GM23248 (cell line): ENCODE measurements at places on chromosomes 13 and 19. TPM values are rescaled to one million over a fixed set of nuclear protein-coding genes. Genes with fewer than 3 reads are reported as not detected.

- no peaks in the 10 kb centered on the region for H3K27me3 ChIP-seq
- peak; percentile 59 for DNase-seq
- H3K27ac ChIP-seq: peak overlapping the region; percentile 82
These were observed 22.8 kb downstream of the COL4A2 start for GRCh38 chr13:110329798-110330461.

DNA sequence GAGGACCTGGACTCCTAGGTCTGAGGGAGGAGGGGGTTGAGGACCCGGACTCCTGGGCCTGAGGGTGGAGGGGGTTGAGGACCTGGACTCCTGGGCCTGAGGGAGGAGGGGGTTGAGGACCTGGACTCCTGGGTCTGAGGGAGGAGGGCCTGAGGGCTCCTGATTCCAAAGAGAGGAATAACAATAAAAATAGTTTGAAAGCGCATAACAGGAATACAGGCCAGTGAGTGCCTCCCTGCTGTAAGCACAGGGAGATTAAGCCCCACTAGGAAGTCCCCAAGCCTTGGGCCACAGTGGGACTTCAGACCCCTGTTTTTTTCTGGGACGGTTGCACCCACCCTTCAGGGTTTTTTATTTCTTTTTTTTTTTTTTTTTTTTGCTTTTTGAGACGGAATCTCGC lies 1.2 kb upstream of the SBK2 start:
- no peak overlapping the region for H3K27ac ChIP-seq
- H3K27me3 ChIP-seq: no peaks in the 10 kb centered on the region
- no peaks in the 10 kb centered on the region for H3K36me3 ChIP-seq
- DNase-seq: no peak
- H3K4me1 ChIP-seq: no peaks in the 10 kb centered on the region
- no peak overlapping the region for H3K4me3 ChIP-seq

DNA sequence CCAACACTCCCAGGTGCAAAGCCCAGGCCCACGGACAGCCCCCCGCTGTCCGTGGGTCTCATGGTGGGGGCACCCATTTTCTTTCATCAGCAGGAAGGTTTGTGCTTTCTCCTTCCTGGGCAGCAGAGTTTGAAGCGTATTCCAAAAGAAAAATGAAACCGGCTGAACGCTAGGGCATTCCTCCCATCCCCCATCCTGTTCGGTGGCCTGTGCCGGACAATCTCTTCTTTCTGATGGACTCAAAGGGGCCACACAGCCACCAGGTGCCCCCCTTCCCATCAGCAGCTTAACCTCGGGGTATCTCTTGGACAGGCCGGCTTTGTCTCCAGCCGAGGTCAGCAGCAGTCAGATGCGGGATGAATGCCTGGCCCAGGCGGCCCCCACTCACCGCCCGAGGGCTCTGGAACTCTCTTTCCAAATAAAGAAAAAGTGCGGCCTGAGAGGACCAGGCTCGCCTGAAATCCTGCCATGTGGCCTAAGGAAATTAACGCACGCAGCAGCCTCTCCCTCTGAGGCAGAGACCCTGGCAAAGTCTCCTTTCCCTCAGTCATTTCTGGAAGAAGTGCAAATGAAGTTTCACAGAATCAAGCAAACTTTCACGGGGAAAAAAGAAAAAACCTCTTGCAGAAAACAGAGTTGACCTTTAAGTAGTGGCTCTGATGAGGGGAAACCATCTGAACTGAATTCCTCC lies 67.8 kb downstream of the RASA3 start:
- peak; percentile 66 for DNase-seq
- peaks cover 63% of the 10 kb centered on the region for H3K4me1 ChIP-seq
- no peaks in the 10 kb centered on the region for H3K27me3 ChIP-seq
- H3K36me3 ChIP-seq: no peaks in the 10 kb centered on the region
- H3K27ac ChIP-seq: peak overlapping the region; percentile 100

The GPC6 gene
- total RNA-seq: 20.8 and 22.6 TPM in 2 replicates

GRCh38 chr13:62251734-62252133 lies 836.1 kb upstream of the PCDH20 start:
- no peak for DNase-seq
- no peaks in the 10 kb centered on the region for H3K4me1 ChIP-seq
- H3K36me3 ChIP-seq: no peaks in the 10 kb centered on the region
- H3K27ac ChIP-seq: no peak overlapping the region

The CDC42EP5 gene
- 39.6 and 51.7 TPM in 2 replicates for total RNA-seq
